ENCODE measurements at places on chromosomes 3 and 15. TPM values are rescaled to one million over a fixed set of nuclear protein-coding genes. Genes with fewer than 3 reads are reported as not detected.

- no peak overlapping the region for H3K4me3 ChIP-seq
- peaks cover 27% of the 10 kb centered on the region for H3K36me3 ChIP-seq
Observed at GRCh38 chr3:100288288-100288894, 27.6 kb downstream of the TBC1D23 start.

DNA sequence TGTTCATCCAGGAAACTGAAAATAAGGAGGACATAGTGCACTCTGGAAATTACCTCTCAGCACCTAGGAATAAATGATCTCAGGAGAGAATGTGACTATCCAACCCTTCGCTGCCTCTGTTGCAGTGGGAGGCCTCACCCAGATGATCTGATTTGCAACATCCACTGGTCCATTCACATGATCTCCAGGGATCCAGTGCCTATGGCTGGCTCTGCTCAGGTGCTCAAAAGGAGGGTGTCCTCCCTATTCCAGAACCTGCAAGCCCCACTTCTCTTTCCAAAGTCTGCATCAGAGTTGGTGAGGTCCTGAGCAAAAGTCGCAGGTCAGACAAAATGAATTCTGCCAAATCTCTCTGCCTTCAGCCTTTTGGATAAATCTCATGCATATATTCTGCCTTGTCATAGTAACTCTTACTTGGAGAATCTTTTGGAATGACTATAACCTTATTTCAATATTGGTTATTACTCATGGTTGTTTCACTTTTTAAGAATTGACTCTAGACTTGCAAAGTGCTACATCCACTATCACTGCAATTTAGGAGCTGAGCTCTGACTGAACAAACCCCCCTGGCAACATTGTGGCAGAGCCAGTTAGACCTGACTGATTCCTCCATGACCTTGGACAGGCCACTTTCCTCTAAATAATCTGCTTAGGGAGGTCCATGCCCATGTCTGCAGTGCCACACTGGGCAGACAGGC, 295.1 kb downstream of the EPHB1 start:
- no peak overlapping the region for H3K4me3 ChIP-seq
- H3K27me3 ChIP-seq = no peaks in the 10 kb centered on the region
- no peaks in the 10 kb centered on the region for H3K4me1 ChIP-seq
- H3K36me3 ChIP-seq = no peaks in the 10 kb centered on the region

DNA sequence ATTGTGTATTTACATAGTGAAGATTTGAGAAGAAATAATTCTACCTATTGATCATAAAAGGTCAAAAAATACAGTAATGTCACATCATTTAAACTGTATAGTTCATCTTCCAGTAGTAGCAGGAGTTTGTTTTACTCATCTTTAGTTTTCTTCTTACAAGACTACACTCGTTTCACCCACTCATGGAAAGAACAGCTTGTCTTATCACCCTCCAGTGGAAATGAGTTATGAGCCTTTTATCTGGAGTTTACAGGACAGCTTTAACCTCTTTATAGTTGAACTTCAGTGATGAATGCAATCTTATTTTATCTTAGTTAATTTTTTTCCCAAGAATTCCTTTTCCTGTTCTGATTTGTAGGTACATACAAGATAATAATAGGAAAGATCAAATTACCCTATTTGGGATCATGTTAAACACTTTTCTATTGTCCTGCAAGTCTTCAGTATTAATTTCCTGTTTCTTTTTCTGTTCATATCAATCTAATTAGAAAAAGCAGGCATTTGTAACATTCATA, 36.8 kb downstream of the RBMS3 start:
- no peak for DNase-seq
- no peak overlapping the region for H3K4me3 ChIP-seq
- H3K27ac ChIP-seq = no peak overlapping the region
- H3K27me3 ChIP-seq = no peaks in the 10 kb centered on the region

GRCh38 chr15:90031231-90031791, 30.2 kb downstream of the ZNF710 start:
- H3K4me3 ChIP-seq = no peak overlapping the region
- H3K27ac ChIP-seq = no peak overlapping the region
- no peak for DNase-seq
- H3K4me1 ChIP-seq = no peaks in the 10 kb centered on the region

The SLC28A2 gene
- total RNA-seq = not detected

The ANKRD63 gene
- total RNA-seq = 11.4 TPM

The PLSCR2 gene
- not detected for total RNA-seq

The NUP210 gene
- total RNA-seq = 0.05 TPM

Measured in SJSA1 (cell line).